Activated effector memory CD4-positive, alpha-beta T cell treated with Interleukin-2 at 50 U/mL for 16 hours (primary cell): ENCODE measurements at places on chromosomes 1 and 21.

GRCh38 chr1:157595356-157595755 is 2.5 kb downstream of the FCRL4 start:
- no peak for DNase-seq

DNA sequence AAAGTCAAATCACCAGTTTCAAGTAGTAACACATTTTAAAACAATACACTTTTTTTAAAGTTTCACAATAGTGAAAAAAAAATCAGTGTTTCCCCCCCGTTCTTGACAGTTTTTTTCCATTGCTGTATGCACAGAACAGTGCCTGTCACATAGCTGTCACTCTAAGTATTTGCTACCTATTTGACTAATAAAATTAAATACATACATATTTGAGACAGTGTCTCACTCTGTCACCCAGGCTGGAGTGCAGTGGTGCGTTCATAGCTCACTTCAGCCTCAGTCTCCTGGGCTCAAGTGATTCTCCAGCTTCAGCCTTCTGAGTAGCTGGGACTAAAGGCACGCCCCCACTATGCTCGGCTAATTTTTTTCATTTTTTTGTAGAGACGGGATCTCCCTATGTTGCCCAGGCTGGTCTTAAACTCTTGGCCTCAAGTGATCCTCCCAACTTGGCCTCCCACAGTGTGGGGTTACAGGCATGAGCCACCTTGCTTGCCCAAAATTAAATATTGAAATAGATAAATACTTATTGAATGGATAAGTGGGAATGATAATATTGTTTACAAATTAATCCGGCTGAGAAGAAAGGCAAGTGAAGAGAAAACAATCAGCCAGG is 12.6 kb upstream of the RHBG start:
- DNase-seq: no peak

- no peak for DNase-seq
Measured at GRCh38 chr1:230068952-230069684, 2.1 kb downstream of the GALNT2 start.

- DNase-seq: no peak
Measured at GRCh38 chr1:247445526-247446356, 12.2 kb downstream of the OR2B11 start.

DNA sequence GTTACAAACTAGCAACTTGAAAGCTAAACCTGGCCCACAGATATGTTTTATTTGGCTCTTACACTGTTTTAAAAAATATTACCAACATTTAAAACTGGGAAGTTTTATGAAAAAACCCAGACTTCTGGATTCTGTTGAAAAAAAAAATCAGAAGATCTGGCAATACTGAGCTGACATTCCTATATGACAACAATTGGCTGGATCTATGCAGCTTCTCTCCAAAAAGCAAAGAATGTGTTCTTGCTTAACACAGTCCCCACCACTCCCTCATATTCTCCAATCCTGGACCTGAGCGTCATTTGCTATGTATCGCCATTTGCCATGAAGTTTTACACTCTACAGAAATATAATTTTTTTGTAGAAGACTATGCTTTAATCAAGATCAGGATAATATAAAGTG is 859.6 kb downstream of the LTN1 start:
- no peak for DNase-seq

DNA sequence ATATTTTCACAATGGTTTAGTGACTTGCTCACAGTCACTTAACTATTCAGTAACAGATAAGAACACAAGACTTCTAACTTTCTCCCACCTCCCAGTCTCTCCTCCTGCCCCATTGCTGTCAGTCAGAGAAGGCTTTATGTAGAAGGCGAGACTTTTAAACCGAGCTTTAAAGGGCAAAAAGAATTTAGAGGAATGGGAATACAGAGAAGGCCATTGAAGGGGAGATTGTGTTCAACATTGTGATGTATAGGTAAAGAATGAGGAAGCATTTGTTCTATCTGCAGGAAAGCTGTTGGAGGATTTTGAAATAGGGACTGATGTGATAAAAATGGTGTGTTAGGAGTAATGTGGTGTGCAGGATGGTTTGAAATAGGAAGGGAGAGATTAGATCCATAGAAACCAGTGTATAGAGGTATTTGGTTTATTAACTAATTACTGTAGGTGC is 7.3 kb downstream of the POU2F1 start:
- no peak for DNase-seq

- no peak for DNase-seq
Measured at GRCh38 chr1:224106568-224107281, 7.2 kb upstream of the FBXO28 start.

DNA sequence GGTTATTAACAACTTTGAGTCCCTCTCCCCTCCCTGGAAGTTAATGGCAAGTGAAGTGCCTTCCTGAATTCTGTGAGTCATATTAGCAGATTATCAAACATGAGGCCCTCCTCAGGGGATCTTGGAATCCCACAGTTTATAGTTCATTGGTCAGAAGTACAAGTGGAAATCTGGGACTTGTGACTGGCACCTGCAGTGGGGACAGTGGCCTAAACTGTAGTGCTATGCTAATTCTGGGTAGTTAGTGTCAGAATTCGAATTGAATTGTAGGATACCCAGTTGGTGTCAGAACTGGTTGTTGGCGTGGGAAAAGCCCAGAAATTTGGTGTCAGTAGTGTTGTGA is 26.2 kb downstream of the ZYG11B start:
- no peak for DNase-seq

GRCh38 chr1:248828845-248829244 is 3.1 kb upstream of the SH3BP5L start:
- DNase-seq: no peak

- no peak for DNase-seq
Measured at GRCh38 chr1:227894831-227895451, 52.8 kb downstream of the WNT9A start.

DNA sequence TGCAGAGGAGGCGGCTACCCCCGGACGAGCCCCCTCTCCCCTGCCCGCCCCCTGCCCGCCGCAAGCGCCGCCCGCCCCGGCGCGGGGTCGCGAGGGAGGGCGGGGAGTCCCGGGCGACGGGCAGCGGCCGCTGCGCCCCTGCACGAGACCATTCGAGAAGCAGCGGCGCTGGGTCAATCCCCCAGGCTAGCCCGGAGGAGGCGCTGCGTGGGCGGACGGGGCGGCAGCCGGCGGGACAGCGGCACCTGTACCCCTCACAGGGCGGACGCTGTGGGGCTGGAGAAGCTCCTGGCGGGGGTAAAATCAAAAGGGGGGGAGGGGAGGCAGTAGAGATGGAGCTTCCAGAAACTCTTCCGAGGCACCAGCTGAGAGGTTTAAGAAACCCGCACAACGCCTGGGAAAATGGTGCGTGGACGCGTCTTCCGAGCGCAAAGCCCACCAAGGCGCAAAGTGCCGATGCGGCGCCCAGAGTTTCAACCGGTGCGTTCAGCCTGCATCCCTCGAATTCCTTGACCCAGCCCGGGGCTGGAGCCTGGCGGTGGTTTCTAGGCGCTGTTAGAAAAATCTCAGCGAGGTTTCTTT is at the start of gene PLPPR5:
PLPPR5 (minus strand) TSS at position 1 of the 582 bp plus-strand sequence. CDS start 190 bp downstream, outside the sequence.
- DNase-seq: no peak

DNA sequence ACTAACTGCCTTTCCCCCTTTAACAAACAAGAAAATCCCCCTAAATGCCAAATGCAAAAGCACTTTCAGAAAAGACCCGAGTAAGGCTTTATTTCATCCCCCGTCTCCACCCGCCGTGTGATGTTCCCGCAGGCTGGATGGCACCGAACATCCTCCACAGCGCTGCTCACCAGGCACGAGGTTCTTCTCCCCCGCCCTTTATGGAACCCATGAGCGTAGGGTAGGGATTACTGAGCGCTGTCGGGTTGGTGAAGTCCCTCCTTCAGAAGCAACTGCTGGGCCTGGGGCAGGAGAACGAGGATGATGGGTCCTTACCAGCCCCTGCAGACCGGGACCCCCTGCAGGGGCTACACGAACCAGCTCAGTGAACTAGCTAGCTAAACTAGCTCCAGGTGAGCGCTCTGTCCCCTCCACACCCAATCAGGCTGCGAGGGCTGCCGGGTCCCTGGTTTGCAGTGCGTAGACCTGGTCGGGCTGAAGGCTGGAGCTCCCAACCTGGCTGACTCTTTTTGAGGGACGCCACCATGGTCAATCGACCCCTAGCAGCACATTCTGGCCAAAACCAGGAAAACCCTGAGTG is 80.4 kb downstream of the ITPKB start:
- DNase-seq: no peak

DNA sequence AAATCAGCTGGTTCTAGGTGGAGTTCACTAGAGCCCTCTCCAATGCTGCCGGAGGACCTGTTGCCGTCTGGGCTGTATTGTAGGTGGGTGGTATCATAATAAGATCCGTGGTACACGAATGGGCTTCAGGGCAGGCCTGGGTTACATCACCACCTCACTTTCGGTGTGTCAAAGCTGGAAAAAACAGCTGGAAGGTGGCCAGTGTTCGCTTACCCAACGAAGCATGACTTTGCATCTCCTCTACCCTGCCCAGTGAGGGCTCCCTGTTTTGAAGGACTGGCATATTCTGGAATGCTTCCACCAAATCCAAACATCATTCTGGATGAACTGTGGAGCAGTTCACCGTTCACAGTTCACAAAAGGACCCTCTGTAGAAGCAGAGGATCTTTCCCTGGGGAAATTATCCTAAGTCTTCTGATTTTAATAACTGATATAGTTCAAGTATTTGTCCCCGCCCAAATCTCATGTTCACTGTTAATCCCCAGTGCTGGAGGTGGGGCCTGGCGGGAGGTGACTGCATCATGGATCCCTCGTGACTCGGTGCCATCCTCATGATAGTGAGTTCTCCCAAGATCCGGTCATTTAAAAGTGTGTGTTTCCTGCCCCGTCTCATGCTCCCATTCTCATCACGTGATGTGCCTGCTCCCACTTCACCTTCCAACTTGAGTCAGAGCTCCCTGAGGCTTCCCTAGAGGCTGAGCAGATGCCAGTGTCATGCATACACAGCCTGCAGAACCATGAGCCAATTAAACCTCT is 429.0 kb downstream of the KIF26B start:
- DNase-seq: no peak
